HCT116 (cell line): ENCODE measurements at places on chromosomes 16 and 17.

GRCh38 chr17:74737299-74738050 lies 419 bp downstream of the RAB37 start:
- no peaks in the 10 kb centered on the region for H3K36me3 ChIP-seq
- no peaks in the 10 kb centered on the region for H3K27me3 ChIP-seq
- peak overlapping the region; percentile 76 for H3K4me3 ChIP-seq
- H3K27ac ChIP-seq = peak overlapping the region; percentile 68
- H3K4me1 ChIP-seq = peaks cover 26% of the 10 kb centered on the region

GRCh38 chr17:41655611-41656111 lies 31.3 kb upstream of the KRT17 start:
- no peak overlapping the region for H3K4me3 ChIP-seq
- DNase-seq = no peak
- H3K36me3 ChIP-seq = no peaks in the 10 kb centered on the region
- peak overlapping the region; percentile 71 for H3K27ac ChIP-seq
- no peaks in the 10 kb centered on the region for H3K27me3 ChIP-seq

- H3K4me1 ChIP-seq = no peaks in the 10 kb centered on the region
- no peak for DNase-seq
- H3K27ac ChIP-seq = no peak overlapping the region
- H3K36me3 ChIP-seq = no peaks in the 10 kb centered on the region
Measured at GRCh38 chr16:31157136-31157535, 7.3 kb upstream of the PRSS36 start.

- H3K4me1 ChIP-seq = peaks cover 16% of the 10 kb centered on the region
- no peak overlapping the region for H3K27ac ChIP-seq
- no peaks in the 10 kb centered on the region for H3K27me3 ChIP-seq
- H3K36me3 ChIP-seq = no peaks in the 10 kb centered on the region
Measured at GRCh38 chr16:66843191-66843590, 1.0 kb upstream of the CA7 start.

GRCh38 chr16:50889276-50889675 lies 147.4 kb downstream of the CYLD start:
- H3K4me1 ChIP-seq = no peaks in the 10 kb centered on the region
- no peak for DNase-seq
- H3K27ac ChIP-seq = no peak overlapping the region
- H3K27me3 ChIP-seq = peaks cover 40% of the 10 kb centered on the region
- H3K4me3 ChIP-seq = no peak overlapping the region

GRCh38 chr17:21194226-21194625 lies 19.7 kb downstream of the TMEM11 start:
- DNase-seq = no peak
- H3K4me1 ChIP-seq = peaks cover 6% of the 10 kb centered on the region; the same call in 1 of the 2 replicates
- H3K27me3 ChIP-seq = no peaks in the 10 kb centered on the region
- no peak overlapping the region for H3K4me3 ChIP-seq
- peaks cover 16% of the 10 kb centered on the region for H3K36me3 ChIP-seq

DNA sequence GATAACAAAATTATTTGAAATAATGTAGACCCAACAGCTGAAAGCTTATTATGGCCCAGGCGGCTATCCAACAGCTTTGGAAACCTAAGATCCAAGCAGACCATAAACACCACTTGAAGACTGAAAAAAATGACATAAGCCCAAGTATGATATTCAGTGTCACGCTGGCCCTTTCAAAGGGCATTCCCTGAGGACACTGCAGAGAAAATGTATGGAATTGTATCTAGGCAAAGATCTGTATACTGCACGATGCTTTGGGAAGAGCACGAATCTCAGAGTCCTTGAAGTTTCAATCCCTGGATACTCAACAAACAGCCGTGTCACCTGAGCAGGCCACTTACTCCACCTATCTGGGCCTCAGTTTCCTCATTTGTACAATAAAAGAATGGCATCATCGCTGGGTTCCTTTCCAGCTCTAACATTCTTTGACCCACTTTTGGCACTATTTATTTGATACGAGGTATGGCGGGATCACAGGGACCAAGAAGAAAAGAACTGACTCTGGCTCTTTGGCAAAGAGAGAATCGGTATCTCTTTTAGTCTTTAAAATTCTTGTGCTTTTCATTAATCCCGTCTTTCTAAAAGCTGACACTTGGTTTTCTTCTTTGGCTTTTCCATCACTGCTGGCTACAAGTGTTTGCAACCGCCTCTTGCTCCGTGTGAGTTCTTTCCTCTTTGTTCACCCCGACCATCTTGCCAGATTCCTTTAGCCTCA lies 1.2 kb downstream of the STAT5B start:
- DNase-seq = no peak
- H3K4me3 ChIP-seq = peak overlapping the region; percentile 76
- H3K36me3 ChIP-seq = no peaks in the 10 kb centered on the region
- H3K27ac ChIP-seq = no peak overlapping the region
- peaks cover 13% of the 10 kb centered on the region for H3K4me1 ChIP-seq

GRCh38 chr17:48261297-48261880 lies 153.8 kb downstream of the SNX11 start:
- no peaks in the 10 kb centered on the region for H3K36me3 ChIP-seq
- no peak overlapping the region for H3K4me3 ChIP-seq
- no peaks in the 10 kb centered on the region for H3K27me3 ChIP-seq
- H3K4me1 ChIP-seq = peaks cover 67% of the 10 kb centered on the region
- peak; percentile 81 for DNase-seq

DNA sequence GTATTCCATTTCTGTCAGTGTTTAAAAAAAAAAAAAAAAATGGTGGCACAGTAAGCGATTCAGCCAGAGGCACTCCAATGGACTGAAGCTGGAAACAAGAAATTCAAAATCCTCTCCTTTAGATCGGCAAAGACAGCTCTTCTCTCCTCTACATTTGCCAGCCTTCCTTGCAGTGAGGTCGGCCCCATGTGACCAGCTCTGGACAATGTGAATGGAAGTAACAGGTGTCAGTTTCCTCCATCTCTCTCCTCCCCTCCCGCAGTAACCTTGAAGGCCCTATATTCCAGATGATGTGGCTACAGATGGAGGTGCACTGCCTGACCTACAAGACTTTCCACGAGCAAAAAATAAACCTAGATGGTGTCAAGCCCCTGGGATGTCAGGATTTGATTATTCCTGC lies 15.0 kb downstream of the CUEDC1 start:
- H3K36me3 ChIP-seq = no peaks in the 10 kb centered on the region
- H3K4me1 ChIP-seq = peaks cover 96% of the 10 kb centered on the region
- H3K4me3 ChIP-seq = no peak overlapping the region
- no peak for DNase-seq
- H3K27me3 ChIP-seq = no peaks in the 10 kb centered on the region

- no peak for DNase-seq
- H3K4me3 ChIP-seq = no peak overlapping the region
- H3K27ac ChIP-seq = no peak overlapping the region
- no peaks in the 10 kb centered on the region for H3K36me3 ChIP-seq
- H3K4me1 ChIP-seq = no peaks in the 10 kb centered on the region
Measured at GRCh38 chr16:54466233-54466632, 179.6 kb upstream of the IRX3 start.

GRCh38 chr16:15521758-15522509 lies 87.5 kb downstream of the BMERB1 start:
- no peak overlapping the region for H3K4me3 ChIP-seq
- no peaks in the 10 kb centered on the region for H3K27me3 ChIP-seq
- H3K36me3 ChIP-seq = no peaks in the 10 kb centered on the region
- DNase-seq = no peak
